CD14-positive monocyte (primary cell): ENCODE measurements at places on chromosomes 13 and 19.

DNA sequence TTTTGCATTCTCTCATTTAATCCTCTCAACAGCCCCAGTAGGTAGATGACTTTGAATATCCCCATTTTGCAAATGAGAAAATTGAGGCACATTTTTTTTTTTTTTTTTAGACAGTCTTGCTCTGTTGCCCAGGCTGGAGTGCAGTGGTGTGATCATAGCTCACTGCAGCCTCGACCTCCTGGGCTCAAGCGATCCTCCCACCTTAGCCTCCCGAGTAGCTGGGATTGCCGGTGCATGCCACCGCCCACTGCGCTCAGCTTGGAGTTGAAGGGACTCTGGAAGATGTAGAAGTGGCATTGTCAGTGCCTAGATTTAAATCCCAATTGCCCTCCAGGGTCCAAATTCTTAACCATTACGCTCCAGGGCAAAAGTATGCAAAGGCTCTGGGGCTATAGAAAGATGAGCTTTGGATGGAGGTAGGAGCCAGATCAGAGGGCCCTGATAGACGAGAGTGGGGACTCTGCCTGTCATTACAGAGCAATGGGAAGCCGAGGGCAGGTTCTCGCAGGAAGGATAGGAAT, 813 bp upstream of the MCOLN1 start:
- DNase-seq: no peak

GRCh38 chr13:20222553-20222952, 9.6 kb downstream of the GJB6 start:
- DNase-seq: peak; percentile 15

DNA sequence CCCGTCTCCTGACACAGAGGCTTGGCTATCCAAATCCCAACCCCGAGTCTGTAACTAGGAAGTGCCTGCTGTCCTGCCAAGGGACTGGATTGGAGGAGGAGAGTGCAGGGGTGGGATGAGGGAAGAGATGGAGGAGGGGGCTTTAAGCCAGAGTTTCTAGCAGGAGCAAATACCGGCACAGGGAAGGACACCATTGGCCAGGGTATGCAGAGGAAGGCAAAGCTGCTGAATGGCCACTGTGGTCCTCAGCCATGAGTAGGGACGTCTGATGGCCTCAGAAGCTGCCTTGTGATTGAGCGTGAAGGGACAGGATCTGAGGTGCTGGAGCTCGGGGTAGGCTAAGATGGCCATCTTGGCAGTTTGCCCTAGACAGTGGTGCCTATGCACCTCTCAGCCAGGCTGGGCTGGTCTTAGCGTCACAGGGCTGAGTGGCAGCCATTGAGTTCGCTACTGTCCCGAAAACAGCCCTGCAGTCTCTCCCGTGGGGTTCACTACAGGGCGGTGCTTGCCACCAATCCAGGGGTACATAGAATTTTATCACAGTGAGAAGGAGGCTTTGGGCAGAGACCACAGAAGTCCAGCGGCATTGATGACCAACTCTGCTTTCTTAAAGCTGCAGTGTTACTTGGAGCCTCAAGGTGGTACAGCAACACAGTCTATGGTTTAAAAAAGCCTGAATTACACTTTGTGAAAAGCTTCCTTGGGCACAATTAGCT, 61.8 kb downstream of the AKAP11 start:
- no peak for DNase-seq

DNA sequence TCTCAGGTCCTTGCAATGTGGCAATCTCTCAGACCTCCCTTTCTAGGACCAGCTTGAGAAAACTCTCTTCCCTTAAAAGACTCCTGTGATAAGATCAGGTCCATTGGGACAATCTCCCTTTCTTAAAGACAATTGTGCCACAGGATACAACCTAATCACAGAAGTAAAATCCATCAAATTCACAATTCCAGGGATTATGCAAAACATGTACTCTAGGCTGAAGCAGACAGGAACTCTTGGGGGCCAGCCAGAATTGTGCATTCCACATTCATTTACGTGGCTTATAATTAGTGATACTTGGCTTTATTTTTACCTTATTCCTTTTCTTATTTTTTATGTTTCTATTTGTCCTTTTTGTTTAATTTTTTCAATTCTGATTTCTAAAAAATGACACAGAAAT, 257.9 kb downstream of the KLF12 start:
- no peak for DNase-seq

DNA sequence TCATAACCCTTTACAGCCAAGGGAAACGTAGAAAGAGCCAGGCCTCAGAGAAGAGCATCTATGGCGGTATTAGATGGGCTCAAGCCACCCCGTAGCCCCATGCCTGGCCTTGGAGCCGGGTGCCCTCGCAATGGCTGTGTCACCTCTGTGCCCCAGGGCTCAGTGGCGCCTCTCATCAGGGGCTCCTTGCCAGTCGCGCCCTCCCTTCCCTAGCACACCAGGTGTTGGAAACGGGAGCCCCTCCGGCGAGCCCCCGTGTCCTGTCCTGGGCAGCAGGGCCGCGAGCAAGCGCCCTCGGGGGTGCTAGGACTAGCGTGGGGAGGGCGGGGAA, 453 bp downstream of the ZNF256 start:
- no peak for DNase-seq

DNA sequence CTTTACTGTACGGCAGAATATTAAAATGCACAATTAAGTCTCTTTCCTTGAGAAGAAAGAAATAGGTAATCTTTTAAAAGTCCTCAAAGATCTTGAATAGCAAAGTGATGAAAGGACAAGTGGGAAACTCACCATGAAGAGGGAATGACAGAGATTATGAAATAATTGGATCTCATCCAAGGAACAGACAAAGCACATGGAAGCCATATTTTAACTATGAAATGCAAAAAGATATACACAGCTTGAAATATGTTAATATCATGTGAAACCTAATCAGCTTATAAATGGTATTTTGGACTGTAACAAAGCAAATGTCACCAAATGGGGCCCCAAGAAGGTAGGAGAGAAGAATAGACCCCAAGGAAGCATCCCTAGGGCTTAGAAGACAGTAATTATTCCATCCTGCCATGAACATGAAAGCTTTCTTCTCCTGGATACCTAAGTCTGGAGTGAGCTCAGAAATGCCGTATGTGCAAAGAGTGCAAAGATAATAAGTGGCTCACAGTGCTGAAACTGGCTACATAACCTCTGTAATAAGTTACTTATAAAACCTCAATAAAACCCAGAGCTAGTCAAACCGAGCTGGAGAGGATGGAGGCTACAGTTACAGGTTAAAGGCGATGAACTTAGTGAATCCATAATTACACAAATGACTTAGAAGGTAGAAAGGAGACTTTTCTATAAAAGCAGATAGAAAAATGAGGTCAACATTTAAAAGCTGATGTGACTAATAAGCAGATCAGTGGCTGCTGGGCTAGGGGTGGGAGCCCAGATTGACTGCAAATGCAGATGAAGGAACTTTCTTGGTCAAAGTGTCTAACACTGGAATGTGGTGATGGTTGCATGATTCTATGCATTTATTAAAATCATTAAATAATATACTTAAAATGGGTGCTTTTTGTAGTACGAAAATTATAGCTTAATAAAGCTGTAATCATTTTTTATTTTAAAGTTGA, 34.4 kb downstream of the DCLK1 start:
- no peak for DNase-seq

DNA sequence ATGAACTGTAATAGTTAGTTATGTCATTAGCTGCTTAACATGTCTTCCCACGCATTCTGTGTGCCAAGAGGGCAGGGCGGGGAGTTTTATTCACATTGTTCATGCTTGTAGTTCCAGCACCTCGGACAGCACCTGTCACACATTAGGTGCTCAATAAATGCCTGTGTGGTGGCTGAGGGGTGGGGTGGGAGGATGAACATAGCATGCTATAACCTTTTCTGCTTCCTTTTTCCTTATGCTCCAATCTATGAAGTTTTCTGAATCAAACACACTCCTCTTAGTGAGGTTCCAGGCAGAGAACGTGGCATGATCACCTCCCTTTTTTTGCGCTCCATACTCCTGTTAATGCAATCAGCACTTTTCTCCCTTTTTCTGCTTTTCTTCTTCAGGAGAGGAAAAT, 15.8 kb upstream of the PTPRS start:
- DNase-seq: no peak

DNA sequence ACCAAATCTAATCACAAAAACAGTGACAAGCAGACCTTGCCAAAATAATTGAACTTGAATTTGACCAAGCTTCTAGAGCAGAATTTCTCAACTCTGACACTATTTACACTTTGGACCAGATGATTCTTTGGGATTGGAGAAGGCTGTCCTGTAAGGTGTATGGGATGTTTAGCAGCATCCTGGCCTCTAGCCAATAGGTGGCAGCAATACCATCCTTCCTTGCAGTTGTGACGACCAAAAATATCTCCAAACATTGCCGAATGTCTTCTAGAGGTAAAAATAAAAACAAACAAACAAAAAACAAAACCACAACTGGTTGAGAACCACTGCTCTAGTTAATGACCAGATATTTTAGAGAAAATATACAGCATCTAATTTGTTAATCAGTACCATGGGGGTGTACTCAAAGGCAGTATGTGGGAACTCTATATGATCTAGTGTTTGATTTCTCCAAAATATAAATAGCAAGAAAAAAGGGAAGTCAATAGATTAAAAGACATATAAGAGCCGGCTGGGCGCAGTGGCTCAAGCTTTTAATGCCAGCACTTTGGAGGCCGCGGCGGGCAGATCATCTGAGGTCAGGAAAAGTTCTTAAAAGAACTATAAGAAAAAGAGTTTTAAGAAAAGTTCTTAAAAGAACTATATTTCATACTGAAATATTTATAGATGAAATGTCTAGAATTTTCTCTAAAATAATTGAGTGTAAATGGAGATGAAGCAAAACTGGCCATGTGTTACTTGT, 60.9 kb upstream of the ZNF527 start:
- no peak for DNase-seq

DNA sequence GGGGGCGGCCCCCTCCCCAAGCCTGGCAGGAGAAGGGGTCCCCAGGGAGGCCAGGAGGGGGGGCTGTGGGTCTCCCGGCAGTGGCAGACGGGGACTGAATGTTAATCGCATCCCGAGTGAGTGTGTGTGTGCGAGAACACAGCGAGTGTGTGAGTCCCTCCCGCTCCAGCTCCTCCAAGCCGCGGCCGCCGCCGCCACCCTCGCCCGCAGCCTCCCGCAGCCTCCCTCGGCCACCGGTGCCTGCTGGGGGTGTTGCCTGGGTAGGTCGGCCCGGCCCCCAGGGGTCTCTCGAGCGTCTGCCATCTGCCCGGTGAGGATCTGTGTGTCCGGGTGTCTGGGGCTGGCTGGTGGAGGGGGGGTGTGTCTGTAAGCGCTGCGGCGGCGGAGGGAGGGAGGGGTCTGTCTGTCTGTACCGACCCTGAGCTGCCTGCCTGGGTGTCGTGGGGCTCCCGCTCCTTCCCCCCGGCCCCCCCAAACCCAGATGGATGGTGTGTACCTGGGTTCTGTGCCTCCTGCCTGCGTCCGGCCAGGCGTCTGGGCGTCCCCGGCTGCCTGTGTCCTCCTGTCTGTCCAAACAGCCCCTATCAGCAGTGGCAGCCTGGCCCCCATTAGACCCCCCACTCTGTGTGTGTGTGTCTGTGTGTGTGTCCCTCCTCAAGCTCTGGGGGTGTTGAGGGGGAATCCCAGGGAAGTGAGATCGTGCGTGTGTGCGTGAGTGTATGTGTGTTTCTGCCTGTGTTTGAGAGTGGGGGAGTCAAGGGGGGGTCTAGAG, at the start of gene GRIN2D:
Gene GRIN2D, plus strand, starts transcription at position 110 of the 772 bp plus-strand sequence. CDS start 4,725 bp downstream, outside the sequence.
- no peak for DNase-seq

DNA sequence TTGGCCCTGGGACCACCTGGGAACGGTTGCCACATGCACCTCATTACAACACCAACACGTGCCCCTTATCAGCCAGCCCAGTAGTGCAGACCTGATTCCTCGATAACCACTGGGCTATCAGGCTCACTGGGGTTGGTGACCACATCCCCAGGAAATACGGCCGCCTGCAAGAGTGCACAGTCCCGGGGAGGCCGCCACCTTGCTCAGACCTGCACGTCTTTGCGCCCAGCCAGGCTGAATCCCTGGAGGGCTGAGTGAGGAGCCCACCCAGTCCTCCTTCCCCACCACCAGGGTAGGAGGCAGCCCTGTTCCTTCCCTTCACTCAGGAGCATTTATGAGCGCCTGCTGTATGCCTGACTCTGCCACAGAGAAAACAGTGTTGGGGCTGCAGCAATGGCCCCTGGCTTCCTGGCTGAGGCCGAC, 67.8 kb downstream of the CEBPG start:
- DNase-seq: no peak

- no peak for DNase-seq
Observed at GRCh38 chr19:30681162-30682100, 309.2 kb downstream of the ZNF536 start.

- DNase-seq: no peak
Observed at GRCh38 chr19:24004166-24004565, 82.8 kb upstream of the ZNF254 start.

- DNase-seq: peak; percentile 30
Observed at GRCh38 chr13:35475960-35476943, at the start of gene MAB21L1. Gene MAB21L1, minus strand, starts transcription at chr13:35476689. Its CDS starts 551 bp downstream, at chr13:35476138.

DNA sequence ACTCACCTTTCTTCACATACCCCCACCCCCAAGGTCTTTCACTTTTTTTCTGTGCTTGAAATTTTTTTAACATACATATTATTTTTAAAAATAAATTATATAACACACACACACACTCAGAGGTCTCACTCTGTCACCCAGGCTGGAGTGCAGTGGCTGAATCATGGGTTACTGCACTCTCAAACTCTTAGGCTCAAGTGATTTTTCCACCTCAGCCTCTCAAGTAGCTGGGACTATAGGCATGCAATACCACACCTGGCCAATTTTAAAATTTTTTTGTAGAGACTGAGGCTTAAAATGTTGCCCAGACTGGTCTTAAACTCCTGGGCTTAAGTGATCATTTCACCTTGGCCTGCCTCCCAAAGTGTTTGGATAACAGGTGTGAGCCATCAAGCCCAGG, 32.9 kb upstream of the ZNF429 start:
- DNase-seq: no peak

GRCh38 chr13:45209229-45209628, 8.4 kb upstream of the KCTD4 start:
- DNase-seq: peak; percentile 11

- peak; percentile 89 for DNase-seq
Observed at GRCh38 chr19:2476451-2477140, 669 bp downstream of the GADD45B start.

DNA sequence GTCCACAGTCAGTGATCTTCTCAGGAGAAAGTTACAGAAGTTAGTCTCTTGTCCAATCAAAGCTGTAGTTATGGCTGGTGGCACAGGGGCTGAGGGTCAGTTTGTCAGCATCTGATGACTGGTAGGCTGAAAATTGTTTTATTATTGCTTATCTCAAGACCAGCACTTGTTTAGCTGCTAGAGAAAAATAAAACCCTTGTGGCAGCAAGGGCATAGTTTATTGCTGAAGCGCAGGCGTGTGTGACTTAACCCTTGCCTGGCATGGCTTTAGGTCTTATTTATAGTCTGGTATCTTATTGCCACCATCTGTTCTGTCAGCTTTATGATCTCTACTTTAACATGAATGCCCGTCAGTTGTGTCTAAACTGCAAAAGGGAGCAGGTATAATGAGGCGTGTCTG, 154.7 kb downstream of the USP12 start:
- DNase-seq: no peak

- no peak for DNase-seq
Observed at GRCh38 chr19:2070436-2070827, 19.4 kb upstream of the MKNK2 start.

- DNase-seq: no peak
Observed at GRCh38 chr19:55581145-55581822, 636 bp upstream of the ZNF579 start.
